ENCODE measurements at places on chromosomes 2 and 18.

DNA sequence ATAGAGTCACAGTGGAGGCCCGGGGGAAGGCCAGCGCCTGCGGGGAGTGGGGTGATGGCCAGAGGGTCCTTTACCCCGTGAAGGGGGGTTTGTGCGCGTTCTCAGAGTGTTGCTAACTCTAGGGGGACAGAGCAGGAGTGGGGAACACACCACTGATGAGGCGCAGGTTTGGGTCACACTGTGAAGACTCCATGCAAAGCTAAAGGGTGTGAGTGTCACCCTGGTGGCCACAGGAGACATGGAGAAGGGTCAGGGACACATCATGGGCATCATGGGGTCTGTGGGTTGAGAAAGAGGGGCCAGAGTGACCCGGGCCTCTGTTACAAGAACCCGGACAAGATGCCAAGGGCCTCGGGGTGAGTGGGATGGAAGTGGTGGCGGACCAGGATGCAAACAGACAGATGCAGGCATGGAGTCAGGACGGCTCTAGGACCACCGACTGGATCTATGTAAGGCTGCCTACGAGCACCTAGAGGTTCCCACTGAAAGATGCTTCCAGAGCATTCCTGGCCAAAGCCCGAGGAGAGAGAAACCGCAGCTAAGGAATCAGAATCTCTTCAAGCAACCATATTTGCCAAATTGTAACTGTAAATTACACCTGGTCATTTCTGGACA lies 84.3 kb downstream of the PXDN start:
- DNase-seq: no peak

GRCh38 chr2:192390401-192390800 lies 195.7 kb upstream of the TMEFF2 start:
- no peak for DNase-seq

GRCh38 chr2:207920321-207920720 lies 105.0 kb downstream of the PLEKHM3 start:
- no peak for DNase-seq

DNA sequence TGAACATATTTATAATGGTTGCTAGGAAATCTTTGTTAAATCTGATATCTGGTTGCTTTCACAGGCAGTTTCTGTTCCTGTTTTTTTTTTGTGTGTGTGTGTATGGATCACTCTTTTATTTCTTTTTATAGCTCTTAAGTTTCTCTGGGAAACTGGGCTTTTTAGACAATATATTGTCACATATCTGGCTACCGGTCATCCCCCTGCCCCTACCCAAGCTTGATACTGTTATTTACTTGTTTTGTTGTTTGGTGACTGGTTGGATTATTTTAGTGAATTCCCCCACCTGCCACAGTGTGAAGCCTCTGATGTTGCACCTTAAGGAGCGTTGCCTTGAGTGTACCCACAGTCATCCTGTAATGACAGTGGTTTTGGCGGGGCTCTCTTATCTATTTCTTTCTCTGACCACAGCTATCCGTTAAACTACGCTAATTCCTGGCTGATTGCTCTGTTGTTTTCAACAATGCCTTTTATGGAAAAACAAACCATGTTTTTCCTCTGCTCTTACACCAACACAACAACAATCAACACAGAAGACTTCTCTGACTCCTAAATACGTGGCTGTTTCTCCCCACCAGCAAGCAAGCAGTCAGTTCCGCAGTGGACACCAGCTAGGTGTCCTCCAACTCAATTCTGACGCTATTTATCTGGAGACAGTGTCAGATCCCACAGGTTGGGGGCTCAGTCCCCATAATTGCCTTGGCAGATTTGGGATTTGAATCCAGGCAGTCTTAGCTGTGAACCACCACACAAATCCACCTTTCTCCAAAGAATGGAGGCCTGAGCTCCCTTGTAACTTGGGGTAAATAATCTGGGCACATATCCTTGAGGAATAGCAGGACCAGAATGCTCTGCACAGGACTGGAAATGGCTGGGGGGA lies 10.9 kb downstream of the GNLY start:
- DNase-seq: no peak

DNA sequence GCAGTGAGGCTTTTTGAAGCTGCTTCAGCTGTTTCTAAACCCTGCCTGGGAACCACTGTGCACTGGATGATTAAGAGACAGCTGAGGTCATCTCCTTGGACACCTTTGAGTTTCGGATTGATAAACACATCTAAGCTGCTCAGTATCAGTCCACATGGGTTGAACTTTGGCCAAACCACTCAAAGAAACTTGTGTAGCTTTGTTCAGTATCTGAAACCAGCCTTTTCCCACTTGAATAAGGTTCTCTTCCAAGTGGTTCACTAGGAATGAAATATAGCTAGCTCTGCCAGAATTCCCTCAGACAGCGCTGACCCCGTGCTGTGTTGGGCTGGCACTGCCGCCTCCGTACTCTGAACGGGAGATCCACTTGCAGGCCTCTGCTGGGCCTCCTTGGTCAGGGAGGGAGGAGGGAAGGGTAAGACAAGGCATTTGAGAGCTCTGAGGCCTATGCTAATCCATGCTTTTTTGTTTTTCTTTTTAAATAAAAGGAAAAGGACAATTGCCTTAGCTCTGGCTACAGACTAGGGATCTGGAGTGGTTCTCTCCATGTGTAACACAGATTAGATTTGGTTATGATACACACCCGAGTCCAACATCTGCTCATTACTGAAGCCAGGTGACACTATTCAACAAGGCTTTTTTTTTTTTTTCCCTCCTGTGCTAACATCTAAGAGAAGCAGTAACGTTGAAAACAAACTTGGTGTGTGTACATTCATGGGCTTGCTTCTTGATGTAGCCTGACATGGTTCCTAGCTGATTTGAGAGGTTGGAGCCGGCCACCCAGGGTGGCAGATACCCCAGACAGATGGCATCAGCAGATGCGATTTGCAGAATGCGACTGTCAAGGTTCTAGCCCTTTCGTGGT lies 67.7 kb downstream of the NCK2 start:
- peak; percentile 18 for DNase-seq

GRCh38 chr2:46229134-46230063 lies 67.8 kb upstream of the EPAS1 start:
- no peak for DNase-seq

GRCh38 chr2:27121906-27122305 lies 1.7 kb upstream of the ABHD1 start:
- no peak for DNase-seq

DNA sequence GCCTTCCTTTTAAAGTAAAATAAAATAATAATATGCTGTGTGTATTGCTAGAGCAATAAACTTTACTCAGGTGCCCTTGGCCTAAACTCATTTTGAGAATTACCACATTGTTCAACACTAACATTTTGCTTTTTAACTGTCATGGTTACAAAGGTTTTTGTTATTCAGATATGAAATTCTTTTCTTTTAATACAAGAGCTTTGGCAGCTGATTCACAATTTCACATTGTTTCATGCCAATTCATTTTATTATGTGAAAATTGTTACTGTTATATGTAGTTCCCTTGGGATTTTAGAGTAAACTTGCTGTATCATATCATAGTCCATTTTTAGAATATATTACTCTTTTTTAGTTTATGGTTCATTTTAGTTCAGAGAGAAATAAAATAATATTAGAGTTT lies 65.8 kb upstream of the ZNF804A start:
- no peak for DNase-seq

DNA sequence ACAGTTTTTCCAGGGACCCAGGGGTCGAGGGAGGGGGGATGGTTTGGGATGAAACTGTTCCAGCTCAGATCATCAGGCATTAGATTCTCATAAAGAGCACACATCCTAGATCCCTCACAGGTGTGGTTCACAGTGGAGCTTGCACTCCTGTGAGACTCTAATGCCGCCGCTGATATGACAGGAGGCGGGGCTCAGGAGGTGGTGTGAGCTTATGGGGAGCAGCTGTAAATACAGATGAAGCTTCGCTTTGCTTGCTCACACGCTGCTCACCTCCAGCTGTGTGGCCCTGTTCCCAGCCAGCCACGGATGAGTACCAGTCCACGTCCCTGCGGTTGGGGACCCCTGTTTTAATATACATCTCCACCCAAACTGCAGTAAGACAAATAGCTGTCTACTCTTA lies 204.2 kb downstream of the AGAP1 start:
- DNase-seq: no peak

DNA sequence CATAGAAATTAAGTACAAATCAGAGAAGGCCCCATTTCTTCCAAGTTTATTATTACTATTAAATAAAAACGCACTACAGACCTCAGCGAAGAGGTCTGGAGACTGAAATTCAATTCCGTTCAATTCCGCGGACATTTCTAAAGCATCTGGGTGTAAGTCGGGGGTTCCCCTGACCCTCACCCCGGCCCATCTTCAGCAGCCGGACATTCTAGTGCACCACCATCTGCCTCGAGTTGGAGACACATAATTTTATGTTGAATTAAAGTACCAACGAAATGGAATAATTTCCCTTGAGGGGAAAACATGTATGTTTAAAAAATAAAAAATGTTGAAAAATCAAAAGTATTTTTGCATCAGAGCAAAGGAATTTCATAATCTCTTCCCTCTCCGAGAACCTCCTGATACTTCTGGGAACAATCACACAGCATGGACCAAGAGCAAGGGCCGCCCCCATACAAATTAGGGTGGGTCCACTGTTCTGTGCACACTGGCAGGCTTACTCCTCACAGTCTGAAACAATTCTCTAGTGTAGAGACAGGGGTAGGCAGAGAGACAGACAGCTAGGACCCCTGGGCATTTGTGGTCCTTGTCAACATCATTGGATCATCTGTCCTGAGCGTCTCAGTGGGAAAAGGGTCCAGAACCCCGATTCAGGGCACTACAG lies 29.3 kb downstream of the MBP start:
- no peak for DNase-seq

- peak; percentile 17 for DNase-seq
Measured at GRCh38 chr2:43129676-43130547, 96.5 kb downstream of the ZFP36L2 start.

DNA sequence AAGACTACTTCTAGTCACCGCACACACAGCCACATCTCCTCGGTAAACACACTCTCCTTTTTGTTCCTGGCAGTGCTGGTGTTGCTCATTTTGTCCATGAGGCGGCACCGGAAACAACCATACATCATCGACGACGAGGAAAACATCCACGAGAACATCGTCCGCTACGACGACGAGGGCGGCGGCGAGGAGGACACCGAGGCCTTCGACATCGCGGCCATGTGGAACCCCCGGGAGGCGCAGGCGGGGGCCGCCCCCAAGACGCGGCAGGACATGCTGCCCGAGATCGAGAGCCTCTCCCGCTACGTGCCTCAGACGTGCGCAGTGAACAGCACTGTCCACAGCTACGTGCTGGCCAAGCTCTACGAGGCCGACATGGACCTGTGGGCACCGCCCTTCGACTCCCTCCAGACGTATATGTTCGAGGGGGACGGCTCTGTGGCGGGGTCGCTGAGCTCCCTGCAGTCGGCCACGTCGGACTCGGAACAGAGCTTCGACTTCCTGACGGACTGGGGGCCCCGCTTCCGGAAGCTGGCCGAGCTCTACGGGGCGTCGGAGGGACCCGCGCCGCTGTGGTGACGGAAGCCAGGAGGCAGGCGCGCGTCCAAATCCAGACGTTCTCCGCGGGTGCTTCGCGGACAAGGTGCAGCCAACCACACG lies 221.0 kb downstream of the CDH20 start:
- no peak for DNase-seq
